NCI-H1417 (cell line): ENCODE measurements at places on chromosomes 4 and X.

DNA sequence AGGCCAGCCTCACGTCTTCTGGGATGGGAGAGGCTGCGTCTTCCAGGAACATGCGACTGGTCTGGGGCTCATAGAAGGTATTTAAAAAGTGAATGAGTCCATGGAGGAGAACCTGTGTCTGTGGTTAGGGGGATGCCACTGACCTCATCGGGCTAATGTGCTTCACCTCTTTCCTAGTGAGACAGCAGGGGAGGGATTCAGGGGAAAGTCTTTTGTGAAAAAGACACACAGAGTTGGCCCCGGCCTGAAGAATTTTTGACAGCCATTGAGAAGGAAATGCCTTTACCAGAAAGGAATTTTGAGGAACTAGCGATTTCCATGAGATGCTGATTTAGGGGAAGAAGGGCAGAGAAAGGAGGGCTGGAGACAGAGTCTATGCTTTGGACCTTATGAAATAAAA lies 11.0 kb upstream of the C4orf50 start:
- no peak for DNase-seq

DNA sequence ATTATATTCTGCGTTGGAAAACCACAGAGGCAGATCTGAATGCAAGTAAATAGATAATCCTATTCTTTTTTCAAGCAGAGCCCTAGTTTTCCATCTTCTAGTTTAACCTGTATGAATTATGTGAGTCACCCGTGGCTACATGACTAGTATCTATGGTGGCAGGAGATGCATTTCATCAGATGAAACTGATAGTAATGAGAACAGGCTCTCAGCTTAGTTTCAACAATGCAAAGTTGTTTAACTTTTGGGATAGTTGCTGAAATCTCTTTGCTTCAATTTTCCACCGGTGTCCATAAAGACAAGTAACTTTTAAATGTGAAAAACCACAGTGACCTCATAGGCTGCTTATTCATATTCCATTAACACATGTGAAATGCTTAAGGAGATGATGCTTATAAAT lies 1317.4 kb upstream of the TENM3 start:
- DNase-seq, result no peak

DNA sequence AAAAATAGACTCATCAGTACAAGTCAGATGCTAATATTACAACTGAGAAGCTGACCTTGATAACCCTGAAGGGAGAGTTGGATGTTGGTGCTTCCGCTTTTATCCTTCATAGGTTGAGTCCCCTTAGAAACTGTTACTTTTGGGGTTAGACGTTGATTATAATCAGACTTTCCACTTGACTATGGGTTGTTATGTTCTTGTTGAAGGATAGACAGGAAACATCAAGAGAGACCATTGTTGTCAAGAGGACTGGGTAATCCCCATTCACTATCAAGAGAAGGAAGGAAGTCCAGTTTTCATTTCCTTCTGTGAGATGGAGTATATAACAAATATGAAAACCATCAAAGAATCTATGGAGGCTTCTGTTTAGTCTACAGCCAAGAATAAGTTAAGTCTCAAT lies 229.9 kb upstream of the AFF2 start:
- DNase-seq, result no peak

- DNase-seq, result no peak
Measured at GRCh38 chr4:1041147-1041935, 29.9 kb downstream of the FGFRL1 start.

DNA sequence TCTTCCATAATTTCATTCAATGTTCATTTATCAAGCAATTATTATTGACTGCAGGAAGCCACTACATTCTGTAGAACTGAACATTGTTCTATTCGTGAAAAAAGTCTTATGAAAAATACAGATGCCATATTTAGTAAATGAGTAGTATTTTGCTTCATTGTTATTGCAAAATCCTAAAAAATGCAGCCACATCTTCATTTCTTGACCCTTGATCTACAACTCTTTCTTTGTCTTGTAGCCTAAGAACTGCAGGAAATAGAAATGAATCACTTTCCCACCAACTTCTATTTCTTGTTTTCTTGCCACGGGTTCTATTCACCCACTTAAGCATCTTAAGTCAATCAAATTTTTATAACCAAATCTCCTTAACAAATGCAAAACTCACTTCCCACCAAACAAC lies 63.3 kb downstream of the KCNIP4 start:
- no peak for DNase-seq

- DNase-seq, result peak; percentile 68
Measured at GRCh38 chrX:148049441-148049840, 68.3 kb downstream of the FMR1NB start.

GRCh38 chr4:111263836-111264235 lies 641.0 kb upstream of the PITX2 start:
- no peak for DNase-seq

DNA sequence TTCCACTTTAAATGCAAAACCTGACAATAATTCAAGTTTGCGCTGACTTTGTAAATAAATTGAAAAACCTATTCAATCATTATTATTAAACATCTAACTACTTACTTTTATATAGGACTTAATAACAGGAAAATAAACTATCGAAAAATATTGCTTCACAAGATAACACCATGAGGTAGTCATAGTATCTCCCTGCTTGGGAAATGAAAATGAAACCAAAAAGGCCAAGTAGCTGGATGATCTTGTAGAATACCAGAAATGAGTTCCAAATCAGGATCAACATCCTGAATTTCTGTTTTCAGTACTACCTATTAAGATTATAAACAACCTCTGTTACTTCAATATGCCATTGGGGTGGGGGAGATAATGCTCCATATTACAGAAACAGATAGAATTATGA lies 58.9 kb downstream of the CHIC2 start:
- no peak for DNase-seq

- no peak for DNase-seq
Measured at GRCh38 chr4:85938062-85938461, 421.8 kb downstream of the MAPK10 start.
